ENCODE measurements at places on chromosomes 12 and 14.

DNA sequence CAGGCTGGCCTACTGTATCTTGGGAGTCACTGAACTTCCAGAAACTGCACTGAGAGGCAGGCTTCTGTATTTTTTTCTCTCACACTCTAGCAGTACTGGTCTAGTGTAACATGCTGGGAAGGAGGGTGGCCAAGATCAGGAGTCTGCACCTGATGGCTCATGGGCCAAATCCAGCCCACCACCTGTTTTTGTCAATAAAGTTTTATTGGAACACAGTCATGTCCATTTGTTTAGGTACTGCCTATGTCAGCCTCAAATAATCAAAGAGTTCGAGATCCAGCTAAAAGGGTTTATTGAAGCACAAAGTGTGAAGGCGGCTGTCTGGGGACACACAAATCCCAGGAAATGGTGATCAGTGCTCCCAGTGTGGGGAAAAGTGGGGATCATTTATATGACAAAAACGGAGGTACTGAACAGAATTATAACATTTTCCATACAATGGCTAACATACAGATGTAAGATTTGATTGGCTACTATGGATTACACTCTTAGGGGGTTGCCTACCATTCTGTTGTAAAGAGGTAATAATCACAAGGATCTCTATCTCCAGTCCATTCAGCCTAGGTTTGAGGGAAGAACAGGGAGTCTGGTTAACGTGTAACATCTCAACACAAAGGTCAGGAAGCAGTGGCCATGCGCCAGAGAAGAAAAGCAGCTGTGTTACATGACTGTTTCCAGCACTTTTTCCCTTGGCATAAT, 12.9 kb downstream of the USP30 start:
- no peak for DNase-seq

- no peak for DNase-seq
Measured at GRCh38 chr12:66241061-66242043, 52.3 kb downstream of the IRAK3 start.

DNA sequence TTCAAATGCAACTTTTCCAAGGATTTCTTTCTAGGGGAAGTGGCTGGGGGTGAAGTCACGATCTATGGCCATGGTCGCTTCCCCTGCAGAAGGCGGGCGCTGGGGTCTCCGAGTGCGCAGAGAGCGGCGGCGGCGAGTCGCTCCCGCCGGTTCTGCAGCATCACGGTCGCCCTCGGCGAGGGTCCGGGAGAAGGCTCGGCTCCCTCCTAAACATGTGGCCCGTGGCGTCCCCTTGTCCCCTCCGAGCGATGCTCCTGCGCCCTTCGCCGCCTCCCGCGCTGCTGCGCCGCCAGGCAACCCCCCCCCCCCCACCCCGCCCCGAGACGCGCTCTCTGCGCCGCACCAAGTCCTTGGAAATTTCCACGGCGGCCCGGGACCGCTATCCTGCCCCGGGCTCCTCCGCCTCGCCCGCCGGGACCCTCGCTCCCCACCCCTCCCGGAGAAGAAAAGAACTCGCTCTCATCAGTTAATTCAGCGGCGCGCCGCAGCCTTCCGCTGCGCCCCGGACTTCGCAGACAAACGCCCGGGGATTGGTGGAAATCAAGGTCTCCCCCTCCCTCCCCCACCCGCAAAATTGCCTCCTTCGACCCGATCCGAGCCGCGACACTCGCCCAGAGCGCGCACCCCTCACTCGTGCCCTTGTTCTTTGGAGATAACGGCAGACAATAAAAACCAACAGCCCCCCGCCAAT, at the start of gene ST8SIA1:
Gene ST8SIA1 (minus strand): TSS at position 298 of the 691 bp plus-strand sequence. CDS start 475 bp downstream, outside the sequence.
- no peak for DNase-seq

GRCh38 chr12:1132311-1132710, 141.3 kb downstream of the ERC1 start:
- no peak for DNase-seq

DNA sequence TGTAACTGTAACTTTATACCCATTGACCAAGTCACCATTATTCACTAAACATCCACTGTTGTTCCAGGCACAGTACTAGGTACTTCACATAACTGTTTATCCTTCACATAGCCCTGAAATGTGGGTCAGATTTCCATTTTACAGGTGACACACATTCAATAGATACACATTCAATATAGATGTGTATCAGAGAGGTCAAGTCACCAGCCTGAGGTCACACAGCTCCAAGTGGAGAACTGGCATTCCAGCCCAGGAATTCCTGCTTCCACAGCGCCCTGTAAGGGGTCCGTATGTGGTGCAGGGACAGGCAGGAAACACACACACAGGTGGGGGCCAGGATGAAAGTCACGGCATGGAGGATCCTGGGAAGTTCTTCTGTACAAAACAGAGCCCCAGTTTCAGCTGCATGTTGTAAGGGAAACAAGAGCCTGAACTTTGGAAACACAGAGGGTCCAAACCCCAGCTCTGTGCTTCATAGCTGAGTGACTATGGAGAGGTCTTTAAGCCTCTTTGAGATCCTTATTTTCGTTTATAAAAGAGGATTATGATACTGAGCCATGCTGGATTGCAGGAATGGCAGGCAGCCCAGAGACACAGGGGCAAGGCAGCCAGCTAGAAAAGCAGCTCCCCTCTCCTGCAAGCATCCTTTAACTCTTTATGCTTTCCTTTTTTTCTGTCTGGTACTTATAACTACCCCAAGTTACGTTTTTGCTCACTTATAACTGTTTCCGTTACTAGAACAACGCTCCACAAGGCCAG, 50.3 kb upstream of the DICER1 start:
- no peak for DNase-seq

DNA sequence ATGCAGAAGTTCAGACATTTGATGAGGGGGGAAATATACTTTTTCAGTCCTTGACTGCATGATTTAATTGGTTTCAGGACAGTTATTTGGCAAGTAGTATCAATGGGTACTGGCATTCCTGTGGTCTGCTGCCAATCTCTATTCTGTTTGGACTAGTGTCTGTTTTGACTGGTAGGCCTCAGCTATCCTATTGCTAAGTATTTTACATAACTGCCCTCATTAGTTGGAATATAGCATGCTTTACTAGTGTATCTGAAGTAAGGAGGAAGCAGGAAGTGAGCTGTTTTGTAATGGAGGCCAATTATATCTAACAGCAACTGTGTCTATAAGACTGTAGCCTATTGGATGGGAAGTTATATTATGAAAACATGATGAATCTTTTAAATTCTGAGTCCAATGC, 104.3 kb downstream of the FLRT2 start:
- no peak for DNase-seq

GRCh38 chr14:92959189-92959531, 36.2 kb downstream of the CHGA start:
- DNase-seq: no peak

DNA sequence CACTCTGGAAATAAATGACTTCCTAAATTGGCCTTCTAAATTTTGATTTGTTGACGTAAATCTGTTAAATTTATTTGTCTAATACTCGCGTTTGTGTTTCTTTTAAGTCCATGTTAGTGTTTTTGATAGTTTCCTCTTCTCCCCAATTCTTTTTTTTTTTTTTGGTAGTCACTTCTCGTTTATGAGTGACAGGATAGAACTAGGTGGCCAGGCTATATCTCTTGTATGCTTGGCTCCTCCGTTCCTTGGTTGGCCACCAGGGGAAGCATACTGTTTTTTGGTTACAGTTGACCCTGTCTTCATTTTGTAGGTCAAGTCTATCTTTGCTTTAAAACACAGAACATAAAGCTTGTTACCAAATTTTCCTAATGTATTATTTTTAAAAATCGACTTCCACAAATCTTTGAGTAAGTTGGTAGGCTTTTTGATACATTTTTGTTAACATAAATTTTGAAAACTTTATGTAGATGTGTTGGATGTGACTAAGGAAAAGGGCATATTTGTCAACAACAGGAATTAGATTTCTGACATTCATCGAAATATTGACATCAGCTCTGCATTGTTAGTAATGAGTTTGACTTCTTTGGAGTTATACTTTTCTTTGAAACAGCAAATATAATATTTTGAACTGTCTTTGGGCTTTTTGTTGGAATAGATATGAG, 2.2 kb downstream of the RCOR1 start:
- DNase-seq: no peak

DNA sequence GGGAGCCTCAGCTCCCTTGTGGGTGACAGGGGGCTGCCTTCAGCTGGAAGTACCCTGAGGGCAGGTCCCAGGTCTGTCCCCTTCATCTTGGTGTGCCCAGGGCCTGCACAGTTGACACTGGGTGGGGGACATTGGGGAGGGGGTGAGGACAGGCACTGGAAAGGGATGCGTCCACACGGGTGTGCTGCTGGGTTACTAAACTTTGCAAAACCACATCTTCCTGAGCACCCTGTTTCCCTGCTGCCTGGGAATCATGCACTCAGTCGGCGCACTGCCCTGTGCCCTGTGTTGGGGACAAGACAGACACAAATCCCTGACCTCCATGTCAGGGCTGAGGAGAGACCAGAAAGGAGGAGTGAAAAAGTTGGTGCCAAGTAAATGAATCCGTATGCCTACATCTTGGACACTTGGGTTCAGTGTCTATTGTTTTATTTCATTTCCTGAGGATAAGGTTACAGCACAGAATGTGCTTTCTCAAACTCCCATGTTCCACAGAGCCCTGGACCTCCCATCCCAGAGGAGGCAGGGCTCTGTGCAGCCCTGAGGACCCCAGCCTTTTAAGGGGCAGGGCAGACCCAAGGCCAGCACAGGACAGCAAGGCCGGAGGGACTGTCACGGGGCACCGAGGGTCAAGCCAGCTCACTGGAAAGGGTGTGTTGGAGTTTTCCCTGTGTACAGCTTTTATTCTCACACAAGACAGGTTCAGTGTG, 2.9 kb upstream of the SLC25A29 start:
- no peak for DNase-seq

GRCh38 chr12:24759155-24759554, 189.7 kb downstream of the BCAT1 start:
- no peak for DNase-seq

- no peak for DNase-seq
Measured at GRCh38 chr12:94973221-94973620, 30.3 kb downstream of the NDUFA12 start.

DNA sequence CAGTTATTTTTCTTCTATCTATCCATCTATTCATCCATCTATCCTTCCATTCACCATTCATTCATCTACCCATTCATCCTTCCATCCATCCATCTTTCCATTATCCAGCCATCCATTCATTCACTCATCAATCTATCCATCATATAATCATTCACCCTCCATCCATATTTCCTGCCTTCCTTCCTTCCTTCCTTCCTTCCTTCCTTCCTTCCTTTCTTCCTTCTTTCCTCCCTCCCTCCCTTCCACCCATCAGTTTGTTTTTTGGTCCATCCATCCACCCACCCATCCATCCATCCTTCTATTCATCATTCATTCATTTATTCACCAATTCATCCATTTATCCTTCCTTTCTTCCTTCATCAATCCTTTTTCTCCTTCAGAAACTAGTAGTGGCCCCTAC, 34.3 kb upstream of the NOS1 start:
- no peak for DNase-seq

GRCh38 chr12:14827043-14827442, 13.1 kb upstream of the SMCO3 start:
- no peak for DNase-seq

- no peak for DNase-seq
Measured at GRCh38 chr14:35438910-35439713, 34.6 kb upstream of the NFKBIA start.

GRCh38 chr12:96774496-96775256, 132.4 kb upstream of the NEDD1 start:
- no peak for DNase-seq

DNA sequence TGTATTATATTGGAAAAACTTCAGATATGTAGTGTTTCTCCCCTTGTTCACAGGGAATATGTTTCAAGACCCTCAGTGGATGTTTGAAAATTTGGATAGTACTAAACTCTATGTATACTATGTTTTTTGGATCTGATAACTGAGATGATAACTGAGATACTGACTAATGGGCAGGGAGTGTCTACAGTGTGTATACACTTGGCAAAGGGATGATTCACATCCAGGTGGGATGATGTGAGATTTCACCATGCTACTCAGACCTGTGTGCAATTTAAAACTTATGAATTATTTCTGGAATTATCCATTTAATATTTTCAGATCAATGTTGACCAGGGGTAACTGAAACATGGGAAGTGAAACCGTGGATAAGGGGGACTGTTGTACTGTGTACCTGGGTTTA, 13.8 kb downstream of the RAD51B start:
- DNase-seq: no peak

Measured in GOT3 (cell line).